ENCODE measurements at places on chromosomes 5 and 9.

DNA sequence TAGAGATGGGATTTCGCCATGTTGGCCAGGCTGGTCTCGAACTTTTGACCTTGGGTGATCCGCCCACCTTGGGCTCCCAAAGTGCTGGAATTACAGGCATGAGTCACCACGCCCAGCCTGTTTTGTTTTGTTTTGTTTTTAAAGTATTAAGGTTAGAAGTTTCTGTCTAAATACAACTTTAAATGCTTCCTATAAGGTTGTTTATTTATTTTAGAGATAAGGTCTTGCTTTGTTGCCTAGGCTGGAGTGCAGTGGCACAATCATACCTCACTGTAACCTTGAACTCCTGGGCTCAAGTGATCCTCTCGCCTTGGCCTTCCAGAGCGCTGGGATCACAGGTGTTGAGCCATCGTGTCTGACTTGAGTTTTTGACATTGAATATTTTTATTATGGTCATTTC, 11.4 kb downstream of the MRRF start:
- DNase-seq = no peak

DNA sequence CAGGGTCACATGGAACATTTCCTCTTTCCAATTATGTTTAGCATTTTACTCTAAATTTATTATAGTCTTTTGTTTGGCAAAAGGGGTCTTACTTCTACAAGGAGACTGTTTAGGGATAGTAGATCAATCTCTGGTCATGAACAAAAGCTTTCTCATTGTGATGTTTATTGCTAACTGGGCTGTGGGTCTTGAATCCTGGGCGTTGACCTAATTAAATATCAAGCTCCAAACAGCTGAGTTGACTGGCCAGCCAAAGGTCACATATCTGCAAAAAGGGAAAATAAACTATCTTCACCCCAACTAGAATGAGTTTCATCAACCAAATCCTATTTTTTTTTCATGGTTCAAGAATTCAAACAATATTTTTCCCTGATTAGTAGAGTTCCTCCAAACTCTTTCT, 245.4 kb upstream of the TUT7 start:
- DNase-seq = no peak

- no peak for DNase-seq
These were observed 98.6 kb upstream of the SLC25A48 start for GRCh38 chr5:135735831-135736230.

GRCh38 chr9:137273611-137274320, 3.8 kb upstream of the TOR4A start:
- DNase-seq = no peak

DNA sequence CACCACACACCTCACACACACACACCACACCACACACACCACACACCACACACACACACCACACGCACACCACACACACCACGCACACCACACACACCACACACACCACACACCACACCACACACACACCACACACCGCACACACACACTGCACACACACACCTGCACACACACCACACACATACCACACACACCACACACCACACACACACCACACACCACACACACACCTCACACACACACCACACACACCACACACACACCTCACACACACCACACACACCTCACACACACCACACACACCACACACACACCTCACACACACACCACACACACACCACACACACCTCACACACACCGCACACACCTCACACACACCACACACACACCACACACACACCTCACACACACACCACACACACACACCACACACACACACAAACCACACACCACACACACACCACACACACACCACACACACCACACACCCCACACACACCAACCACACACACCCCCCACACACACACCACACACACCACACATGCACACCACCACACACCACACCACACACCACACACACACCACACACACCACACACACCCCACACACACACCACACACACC, 73.7 kb downstream of the ARHGEF37 start:
- no peak for DNase-seq

GRCh38 chr9:81499021-81499454, 190.3 kb downstream of the TLE1 start:
- DNase-seq = no peak

DNA sequence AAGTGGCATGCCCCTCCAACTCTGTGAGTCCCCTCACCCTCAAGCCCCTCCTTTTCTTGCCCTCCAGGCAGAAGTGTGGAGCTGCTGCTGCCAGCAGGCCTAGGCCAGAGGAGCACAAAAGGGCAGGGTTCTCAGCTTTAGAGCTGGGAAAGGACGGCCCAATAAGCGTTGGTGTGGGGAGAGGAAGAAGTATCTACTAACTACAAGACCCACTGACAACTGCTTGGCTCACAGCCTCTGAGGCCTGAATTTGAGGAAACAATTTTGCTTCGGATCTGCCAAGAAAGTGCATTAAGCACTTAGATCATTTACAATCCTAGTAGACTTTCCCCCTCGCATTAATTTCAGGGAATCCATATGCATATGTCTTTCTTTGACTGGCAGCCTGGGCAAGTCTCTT, 179.4 kb downstream of the SNX18 start:
- no peak for DNase-seq

DNA sequence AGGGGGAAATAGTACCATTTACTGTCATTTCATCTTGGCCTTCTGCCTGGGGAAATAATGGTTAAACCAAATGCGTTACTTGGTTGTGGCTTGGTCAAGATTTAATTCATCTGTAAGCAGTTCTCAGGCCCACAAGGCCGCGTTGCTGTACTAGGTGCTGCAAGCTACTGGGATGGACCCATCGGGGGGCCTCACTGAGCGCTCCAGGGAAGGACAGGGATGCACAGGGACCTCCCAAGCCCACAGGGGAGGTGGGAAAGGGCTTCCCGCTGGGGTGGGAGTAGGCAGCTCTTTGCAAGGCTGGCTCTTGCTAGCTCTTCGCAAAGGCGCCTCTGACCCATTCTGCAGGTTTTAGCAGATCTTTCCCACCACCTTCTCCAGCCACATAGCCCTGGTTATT, 8.0 kb downstream of the GFPT2 start:
- no peak for DNase-seq

DNA sequence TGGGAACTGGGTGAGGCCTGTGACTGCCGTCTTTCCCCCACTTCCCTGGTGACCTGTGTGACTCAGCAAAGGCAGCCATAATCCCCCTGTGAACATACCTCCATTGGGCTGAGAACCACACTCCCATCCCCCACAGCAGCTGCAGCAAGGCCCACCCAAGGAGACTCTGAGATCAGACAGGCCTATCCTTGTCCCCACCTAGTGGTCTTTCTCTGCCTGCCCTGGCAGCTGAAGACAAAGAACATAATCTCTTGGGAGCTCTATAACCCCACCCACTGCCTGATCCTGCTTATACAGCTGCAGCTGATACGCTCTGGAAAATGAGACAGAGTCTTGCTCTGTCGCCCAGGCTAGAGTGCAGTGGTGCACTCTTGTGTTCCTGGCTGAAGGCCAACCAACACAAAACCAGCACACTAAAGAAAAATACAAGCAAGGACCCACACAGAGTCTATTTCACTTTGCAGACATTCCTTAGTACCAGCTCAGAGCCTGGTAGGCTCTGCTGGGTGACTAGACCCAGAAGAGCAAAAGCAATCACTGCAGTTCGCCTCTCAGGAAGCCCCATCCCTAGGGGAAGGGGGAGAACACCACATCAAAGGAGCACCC, 106.7 kb downstream of the MCTP1 start:
- peak; percentile 47 for DNase-seq

- no peak for DNase-seq
These were observed 70.6 kb downstream of the HMHB1 start for GRCh38 chr5:143882520-143882919.

- DNase-seq = no peak
These were observed 293.9 kb downstream of the ZSWIM6 start for GRCh38 chr5:61625681-61626621.

DNA sequence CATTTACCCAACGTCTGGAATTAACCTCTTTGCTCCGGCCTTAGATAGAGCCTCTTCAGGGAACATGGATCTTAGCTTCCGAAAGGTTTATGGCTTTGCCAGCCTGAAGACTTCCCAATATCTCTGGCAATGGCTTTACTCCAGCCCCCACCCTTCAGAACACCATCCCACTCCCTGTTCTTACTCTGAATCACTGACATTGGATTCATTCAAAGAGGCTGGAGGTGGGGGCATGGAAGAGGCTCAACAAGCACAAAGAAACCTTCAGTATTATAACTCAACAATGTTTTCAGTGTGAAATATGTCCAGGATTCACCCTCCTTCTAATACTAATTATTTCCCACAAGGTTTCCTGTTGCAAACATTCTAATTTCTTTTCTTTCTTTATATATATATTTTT, 91.5 kb downstream of the ASTN2 start:
- no peak for DNase-seq

DNA sequence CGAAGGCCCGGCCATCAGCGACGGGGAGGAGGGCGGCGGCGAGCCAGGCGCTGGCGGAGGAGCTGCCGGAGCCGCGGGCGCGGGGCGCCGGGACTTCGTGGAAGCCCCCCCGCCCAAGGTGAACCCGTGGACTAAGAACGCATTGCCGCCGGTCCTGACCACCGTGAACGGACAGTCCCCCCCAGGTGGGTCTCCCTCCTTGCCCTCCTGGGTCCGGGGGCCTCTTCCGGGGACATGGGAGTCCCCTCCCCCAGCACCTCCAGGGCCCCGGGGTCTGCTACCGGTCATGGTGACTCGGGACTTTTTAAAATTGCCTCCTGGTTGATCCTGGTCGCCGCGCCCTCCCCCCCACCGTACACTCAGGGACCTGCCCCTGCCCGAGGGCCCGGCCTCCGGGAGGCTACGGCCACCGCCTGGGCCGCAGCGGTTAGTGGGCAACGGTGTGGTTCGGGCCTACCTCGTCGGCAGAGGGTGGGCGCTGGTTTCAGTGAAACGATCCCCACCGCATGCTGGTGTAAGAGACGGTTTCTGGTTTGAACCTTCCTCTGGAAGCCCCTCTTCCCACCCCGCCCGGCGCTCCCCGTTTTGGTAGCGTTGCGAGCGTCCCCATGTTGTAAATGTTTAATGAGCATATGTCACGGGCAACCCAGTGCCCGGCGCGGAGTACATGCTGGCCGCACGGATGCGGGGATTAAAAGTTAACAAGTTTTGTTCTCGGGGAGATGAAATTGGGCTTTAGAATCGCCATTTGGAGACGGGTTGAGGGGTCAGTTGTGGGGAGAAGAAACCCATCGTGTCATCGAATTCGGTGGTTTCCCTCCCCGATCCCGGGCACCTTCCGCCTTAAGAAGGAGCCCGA, 1.1 kb downstream of the LARP1 start:
- DNase-seq = no peak

- no peak for DNase-seq
These were observed 68.5 kb upstream of the RAI14 start for GRCh38 chr5:34587355-34588241.

- no peak for DNase-seq
These were observed 79.2 kb downstream of the MEGF10 start for GRCh38 chr5:127369796-127370195.

GRCh38 chr5:15647251-15647650, 147.3 kb downstream of the FBXL7 start:
- no peak for DNase-seq

DNA sequence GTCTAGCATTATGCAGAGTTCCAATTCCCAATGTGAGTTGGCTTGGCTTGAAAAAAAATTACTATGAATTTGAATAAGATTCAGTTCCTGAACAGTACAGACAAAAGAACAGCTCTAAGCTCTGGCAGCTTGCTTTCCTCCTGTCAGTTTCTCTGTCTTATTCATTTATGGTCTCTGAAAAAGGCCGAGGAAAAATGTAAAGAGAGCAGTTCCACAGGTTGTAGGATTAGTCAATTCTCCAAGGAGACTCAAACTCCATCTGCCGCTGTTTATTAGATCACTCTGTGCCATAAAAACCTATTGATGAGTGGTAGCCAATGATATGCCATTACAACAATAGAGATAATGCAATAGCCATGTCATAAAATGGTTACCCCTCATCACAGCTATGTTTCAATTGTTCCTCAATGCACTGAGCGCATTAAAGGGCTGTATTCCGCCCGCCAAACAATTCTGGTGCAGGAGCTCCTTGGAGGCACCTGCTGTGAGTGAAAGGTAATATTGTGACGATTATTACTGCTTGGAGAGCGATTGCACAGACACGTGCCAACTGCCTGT, 188.2 kb downstream of the ARRDC3 start:
- no peak for DNase-seq

GRCh38 chr5:157892974-157893373, 34.0 kb upstream of the CLINT1 start:
- DNase-seq = no peak

- no peak for DNase-seq
These were observed 218.1 kb downstream of the AUH start for GRCh38 chr9:91143642-91144041.

- no peak for DNase-seq
These were observed 12.1 kb downstream of the RICTOR start for GRCh38 chr5:39062104-39062503.

DNA sequence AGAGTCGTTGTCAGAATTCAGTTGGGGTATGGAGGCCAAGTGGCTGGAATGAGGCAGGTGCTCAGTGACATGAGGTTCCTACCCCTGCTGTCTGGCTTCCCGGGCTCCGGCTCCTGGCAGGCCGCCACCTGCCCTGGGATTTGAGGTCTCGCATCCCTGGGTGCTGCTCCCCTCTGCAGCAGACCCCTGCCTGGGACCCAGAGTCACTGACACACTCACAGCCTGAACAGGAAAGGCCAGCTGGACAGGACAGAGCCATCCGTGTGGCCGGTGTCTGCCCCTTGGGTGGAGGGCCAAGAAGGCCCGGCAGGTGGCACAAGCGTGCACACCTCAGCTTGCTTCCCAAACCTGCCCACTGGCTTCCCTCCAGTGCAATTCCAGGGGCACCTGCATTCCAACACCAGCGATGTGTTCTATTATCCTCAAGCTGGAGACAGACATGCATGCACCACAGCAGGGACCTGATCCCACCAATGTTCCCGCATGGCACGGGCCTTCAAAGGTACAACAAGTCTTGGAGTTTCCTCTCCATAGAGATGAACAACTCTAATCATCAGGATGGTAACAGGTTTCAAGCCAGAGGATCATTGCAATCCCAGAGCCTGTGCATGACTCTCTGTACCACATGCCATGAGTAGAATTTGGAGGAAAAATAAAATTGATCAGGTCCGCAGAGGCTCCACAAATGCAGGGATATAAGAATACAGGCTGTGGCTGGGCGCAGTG, 45.6 kb upstream of the RNF130 start:
- no peak for DNase-seq

DNA sequence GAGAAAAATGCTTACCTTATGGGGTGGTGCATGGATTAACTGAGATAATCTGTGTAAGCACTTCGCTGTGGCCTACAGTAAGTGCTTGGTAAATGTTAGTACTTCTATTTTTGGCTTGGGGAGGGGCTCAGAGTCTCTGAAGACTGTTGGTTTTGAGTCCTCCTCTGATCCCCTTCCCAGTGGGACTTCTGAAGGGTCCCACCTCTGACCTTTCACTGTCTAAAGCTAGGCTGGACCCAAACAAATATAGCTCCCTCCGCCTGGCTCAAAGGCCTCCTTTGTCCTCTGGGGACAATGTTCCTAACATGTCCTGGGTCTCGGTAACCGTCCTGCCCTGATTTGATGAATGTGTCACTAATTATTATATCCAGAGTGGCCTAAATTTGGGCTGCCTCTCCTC, 34.8 kb downstream of the CAMK2A start:
- no peak for DNase-seq
